Esophagus squamous epithelium (tissue), 5 donors: ENCODE measurements at places on chromosomes 4 and X.

- DNase-seq = no peak
Observed at GRCh38 chr4:20159516-20159915, 92.2 kb upstream of the SLIT2 start.

DNA sequence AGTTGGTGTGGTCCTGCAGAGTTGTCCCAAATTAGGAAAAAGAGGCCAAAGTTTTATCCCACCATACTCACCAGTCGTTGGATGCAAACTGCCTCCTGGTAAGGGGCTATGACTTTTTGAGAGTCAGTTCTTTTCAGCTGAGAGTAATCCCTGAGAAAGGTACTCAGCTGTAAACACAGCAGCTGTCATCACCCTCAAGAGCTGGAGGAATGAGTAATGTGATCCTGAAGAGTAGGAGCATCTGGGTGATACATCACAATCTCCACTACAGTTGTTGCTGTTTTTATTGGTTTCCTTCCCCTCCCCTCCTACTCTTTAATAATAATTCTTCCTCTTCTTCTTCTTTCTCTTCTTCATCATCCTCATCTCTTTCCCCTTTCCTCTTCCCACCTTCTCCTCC is 5.7 kb downstream of the MAGEE1 start:
- DNase-seq = no peak

- no peak for DNase-seq
Observed at GRCh38 chrX:64186974-64187761, 18.3 kb downstream of the AMER1 start.

GRCh38 chr4:157075811-157076577 is at the start of gene GLRB:
TSS of gene GLRB (plus strand) at chr4:157076150. CDS start at chr4:157078025, 1,875 bp downstream.
- no peak for DNase-seq

DNA sequence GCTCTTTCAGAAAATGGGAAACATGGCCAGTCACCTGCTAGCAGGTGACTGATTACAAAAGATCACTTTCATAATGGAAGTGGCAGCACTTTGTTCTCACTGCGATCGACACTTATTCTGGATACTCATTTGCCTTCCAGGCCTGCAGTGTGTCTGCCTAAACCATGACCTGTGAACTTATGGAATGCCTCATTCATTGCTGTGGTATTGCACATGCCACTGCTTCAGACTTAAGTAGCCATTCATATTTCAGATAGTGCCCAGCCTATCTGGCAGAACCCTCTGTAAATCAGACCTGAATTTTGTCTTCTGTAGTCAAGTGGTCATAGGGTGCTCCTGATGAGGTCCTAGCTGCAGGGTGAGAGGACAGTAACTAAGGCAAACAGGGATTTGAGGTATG is 23.3 kb upstream of the MGST2 start:
- no peak for DNase-seq

DNA sequence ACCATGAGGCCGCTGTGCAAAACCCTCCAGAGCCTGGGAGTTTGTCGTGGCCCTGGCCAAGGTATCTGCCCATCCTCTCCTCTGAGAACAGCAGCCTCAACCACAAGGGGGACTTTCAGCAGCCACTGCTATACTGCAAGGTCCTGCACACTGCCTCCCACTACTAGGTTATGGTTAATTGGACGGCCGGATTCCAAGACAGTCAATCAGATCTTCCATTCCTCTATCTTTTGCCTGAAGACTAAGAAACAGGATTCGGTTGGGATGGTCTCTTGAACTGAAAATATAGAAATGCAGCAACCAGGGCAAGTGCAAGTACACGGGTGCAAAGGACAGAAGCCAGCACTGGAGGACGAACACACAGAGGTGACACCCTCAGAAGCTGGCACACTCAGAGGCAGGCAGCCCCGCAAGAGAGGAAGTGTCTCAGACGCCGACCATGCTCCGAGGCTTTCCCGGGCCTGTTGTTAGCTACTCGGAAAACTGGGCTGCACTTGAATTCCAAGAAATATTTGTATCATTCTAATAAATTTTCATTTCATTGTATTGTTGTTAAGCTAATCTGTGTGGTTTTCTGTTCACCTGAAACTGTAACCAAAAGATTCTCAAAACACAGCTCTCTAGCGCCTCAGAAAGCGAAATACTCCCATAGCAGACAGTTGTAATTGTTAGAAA is 63.3 kb downstream of the AFAP1 start:
- DNase-seq = no peak
